ENCODE measurements at places on chromosomes 7 and 10.

- DNase-seq, result no peak
Measured at GRCh38 chr7:30091491-30091912, 43.3 kb upstream of the MTURN start.

GRCh38 chr7:41277561-41277960, 425.3 kb downstream of the INHBA start:
- no peak for DNase-seq

- no peak for DNase-seq
Measured at GRCh38 chr7:35261476-35262285, 7.8 kb upstream of the TBX20 start.

GRCh38 chr10:63788152-63788821, 267.1 kb downstream of the REEP3 start:
- DNase-seq, result no peak

- DNase-seq, result no peak
Measured at GRCh38 chr7:90587766-90588165, 8.4 kb upstream of the CDK14 start.

GRCh38 chr7:157149317-157149716, 10.6 kb downstream of the UBE3C start:
- no peak for DNase-seq

GRCh38 chr7:100433276-100433591, 3.1 kb downstream of the PPP1R35 start:
- DNase-seq, result no peak

DNA sequence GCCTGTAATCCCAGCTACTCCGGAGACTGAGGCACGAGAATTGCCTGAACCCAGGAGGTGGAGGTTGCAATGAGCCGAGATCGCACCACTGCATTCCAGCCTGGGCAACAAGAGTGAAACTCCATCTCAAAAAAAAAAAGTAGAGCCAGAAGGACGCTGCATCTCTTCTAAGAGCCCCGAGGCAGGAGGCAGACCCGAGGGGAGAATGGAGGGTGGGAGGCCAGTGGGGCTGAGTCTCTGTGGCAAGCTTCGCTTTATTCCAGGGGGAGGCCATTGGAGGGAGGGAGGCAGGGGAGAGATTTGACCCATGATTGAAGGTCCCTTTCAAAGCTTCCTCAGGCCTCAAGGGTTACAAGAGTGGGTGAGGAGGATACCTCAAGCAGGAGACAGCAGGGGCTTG, 18.7 kb downstream of the TTYH3 start:
- DNase-seq, result no peak

DNA sequence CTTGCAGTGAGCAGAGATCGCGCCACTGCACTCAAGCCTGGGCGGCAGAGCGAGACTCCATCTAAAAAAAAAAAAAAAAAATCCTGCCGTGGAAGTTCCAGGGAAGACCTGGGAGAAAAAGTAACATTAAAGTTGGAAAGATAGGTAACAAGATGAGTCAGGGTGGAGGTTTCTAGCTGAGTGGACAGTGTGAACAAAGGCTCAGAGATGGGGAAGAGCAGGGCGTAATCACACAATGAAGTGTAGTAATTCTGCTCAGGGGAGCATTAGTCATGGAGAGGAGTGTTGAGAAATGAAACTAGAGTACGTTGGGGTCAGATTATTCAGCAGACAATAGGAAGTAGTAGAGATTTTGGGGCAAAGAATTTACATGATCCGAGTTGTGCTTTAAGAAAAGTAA, 21.6 kb upstream of the WASL start:
- no peak for DNase-seq

- DNase-seq, result no peak
Measured at GRCh38 chr7:28517206-28517605, 104.9 kb downstream of the CREB5 start.

DNA sequence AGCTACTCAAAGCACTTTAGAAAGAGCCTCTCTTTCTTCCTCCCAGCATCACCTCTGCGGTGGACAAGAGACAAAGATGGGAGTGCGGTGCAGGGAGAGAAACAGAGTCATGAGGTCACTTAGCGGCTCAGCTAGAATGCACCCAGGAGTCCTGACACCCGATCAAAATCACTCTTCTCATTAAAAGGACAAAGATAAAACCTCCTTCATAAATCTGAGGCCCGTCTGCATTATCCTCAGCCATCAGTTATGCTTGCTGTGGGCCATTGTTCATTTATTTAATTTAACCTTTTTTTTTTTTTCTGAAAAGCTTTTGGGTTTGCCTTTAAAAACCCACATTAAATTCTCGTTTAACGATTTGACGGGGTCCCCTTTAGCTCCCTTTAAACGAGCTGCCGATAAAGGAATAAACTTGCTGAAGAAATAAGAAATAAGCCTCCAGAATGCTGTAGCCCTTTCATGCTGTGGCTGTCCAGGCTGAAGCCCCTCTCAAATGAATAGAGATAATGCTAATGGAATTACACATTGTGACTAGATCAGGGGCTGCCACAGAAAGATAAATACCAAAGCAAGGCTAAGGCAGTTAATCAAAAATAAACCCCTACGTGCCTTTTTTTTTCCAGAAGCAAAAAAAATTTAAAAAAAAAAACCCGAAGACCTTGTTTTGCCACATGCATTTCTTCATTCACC, 16.1 kb upstream of the PLXNA4 start:
- DNase-seq, result no peak

GRCh38 chr10:112532189-112532588, 85.2 kb downstream of the VTI1A start:
- no peak for DNase-seq

DNA sequence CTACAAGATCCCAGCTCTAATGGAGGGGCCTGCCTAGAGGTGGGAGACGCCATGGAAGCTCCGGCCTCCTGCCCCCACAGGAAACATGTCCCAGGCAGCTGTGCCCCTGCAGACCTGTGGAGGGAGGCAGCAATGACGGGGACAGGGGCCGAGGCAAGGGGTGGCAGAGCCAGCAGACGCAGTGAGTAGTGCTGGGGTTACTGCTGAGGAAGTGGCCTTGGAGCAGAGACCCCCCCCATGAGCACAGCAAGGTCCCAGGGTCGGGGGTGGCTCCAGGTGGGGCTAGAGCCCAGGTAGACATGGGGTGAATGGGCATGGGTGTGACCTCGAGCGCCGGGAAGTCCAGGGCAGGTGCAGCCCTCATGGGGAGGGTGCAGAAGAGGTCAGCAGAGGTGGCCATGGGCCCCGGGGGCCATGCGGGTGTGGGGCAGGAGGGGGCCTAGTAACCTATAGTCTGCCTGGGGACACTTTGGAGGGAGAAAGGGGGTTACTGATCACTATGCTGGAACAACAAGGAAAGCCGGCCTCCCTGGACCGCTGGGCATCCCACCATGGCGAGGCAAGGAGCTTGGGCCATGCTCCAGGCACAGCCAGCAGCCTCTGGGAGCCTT, 45.5 kb downstream of the JAKMIP3 start:
- no peak for DNase-seq

DNA sequence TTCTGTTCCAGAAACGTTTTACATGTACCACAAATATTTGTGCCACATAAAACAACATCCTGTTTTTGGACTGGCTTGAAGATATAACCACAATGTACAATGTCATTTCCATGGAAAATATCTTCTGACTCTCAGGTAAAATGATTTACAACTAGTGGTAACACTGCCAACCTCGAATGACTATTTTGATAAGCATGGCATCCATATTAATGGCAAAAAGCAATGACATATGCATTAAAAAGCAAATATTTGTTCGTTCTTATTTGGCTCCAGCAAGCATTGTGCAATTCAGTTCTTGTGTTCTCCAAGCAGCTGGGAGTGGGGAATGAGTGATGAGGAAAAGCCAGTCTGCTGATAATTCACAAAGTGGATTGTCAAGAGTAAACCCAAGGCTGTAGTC, 289.0 kb downstream of the PLXDC2 start:
- DNase-seq, result no peak

DNA sequence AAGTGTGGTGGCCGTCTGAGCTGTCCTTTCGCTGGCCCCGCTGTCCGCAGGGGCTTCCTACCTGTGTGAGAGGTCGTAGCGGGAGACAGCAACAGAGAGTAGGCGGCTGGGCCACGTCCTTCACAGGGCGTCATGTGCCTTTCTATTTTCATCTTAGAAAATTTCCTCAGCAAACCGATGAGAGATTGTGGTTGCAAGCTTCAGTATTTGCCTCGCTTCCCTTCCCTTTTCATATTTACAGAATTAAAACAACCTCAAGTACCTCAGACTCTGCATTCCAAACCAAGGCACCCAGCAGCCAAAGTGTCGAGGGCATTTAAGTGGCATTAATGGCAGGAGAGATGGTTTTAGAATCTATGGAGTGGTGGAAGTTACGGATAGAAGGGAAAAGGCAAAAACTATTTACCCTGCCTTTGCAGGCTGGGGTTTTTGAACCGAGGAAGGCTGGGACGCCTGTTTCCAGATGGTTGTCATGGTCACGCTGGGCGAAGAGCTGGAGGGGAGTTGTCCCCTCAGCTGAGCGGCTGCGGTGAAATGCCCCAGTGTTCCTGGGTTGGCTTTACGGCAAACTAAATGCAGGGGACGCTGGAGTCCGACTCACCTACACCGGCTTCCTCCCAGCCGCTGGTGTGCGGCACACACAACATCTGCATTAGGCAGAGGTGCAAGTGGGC, 41.9 kb downstream of the WIPI2 start:
- DNase-seq, result no peak

DNA sequence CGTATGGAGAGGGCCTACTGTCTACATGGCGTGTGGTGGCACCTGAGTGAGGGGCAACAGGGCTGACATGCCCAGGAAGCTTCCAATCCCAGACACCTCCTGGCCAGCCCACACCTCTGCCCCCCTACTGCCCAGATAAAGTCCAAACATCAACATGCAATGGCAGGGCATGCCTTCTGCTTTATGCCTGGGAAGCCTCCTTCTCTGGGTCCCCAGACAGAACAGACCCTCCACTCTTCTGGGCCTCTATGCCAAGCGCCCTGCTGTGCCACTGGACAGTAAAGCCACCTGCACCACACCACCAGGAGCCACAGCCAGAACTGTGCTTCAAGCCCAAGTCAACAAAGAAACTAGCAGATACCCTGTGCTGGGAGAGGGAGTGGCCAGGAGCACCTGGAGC, 12.5 kb downstream of the TMEM72 start:
- no peak for DNase-seq

DNA sequence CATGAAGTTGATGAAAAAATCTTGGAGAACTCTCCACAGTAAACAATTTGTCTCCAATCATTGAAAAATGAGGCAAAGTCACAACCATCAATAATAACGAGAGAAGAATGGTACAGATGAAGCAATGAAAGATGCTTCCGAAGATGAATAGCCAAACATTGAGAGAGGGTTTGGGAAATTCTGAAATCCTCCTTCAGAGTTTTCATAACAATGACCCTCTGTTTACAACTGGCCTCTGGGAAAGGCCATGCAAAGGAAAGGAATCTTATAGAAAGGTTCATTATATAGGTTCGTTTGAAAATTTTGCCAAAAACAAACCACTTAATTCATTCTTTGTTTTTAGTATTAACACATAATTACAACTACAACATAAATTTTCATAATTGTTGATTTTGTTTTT, 166.5 kb downstream of the ABCA13 start:
- no peak for DNase-seq

DNA sequence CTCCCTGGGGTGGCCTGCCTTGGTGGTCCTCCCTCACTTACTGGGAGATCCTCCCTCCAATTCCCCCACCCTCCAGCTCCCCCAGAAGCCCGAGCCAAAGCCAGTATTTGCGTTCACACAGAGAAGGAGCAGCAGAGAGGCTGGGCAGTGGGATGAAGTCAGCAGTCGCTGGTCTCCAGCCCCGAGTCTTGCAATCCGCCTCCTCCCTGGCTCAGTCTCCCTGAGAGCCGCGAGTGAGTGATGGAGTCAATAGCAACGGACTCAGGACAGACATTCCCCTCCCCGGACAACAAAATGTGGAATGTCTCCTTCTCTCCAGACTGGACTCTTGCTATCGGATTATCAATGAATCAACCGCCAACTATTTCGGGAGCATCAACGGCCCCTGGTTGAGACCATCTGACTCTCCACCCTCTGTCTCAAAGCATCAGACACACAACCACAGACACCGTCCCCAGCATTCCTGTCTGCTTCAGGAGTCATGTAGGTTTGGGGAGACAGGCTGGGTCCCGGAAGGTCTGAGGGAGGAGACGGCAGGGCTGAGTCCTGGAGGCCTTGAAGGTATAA, 178.4 kb downstream of the SH3PXD2A start:
- no peak for DNase-seq

DNA sequence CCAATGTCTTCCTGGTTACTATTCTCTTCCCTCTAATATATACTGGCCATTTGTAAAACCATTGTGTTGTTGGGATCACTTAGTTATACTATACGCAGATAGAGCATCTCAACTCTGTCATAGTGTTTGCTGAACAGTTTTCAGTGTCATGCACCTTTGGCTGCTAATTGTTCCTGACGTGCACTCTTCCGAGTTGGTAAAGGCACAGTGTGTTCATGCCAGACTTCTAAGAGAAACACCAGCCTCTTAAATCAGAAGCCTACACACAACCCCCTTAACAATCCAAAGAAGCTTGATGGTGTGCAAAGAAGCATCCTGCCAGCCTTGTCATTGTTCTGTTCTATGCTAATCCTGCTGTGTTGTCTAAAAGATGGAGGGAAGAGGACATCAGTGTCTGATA, 131.1 kb downstream of the MAPK8 start:
- DNase-seq, result no peak

GRCh38 chr7:90717296-90718060, 121.4 kb downstream of the CDK14 start:
- DNase-seq, result no peak

DNA sequence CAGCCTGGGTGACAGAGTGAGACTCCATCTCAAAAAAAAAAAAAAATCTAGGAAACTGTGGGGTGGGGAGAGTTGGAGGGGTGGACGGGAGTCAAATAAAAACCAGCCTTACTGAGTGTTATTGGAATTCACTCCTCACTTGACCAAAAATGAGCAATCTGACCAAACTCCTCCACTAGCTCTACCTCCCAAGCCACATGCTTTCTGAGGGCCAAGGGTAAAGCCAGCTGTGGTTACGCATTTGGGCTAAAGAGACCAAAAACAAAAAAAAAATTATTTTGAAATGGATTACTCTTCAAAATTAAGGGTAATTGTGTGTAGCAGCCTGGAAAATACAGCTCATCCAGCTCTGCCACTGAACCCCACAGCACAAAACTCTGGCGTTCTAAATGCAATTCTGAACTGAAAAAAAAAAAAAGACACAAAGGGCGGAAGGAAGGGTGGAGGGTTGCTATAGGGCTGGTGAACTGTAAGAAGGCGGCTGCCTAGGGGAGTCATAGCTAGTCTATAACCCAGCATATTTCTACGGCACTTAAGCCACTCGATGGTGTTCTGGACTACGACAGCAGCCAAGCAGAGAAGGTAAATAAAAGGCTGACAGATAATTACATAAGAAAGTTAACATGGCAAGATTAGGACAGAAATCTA, 7.8 kb downstream of the ELMO1 start:
- DNase-seq, result no peak

GRCh38 chr10:76559892-76560220, 1077.8 kb downstream of the KCNMA1 start:
- no peak for DNase-seq

GRCh38 chr10:117320050-117320665, 55.1 kb downstream of the PDZD8 start:
- DNase-seq, result no peak

DNA sequence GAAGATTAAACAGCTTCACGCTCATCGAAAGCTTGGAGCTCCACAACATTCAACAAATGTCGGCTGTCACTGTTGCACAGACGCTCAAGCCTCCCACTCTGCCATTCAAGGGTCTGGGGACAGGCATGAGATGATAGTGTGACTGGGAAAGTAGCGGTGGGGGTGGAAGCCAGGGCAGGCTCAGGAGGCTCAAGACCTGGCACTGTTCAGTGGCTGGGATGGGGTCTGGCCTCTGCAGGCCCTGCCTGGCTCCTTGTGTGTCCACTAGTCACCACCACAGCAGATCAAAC, 13.5 kb upstream of the GTPBP4 start:
- DNase-seq, result no peak

GRCh38 chr7:139431010-139431409, 52.5 kb downstream of the KLRG2 start:
- no peak for DNase-seq
